ENCODE measurements at places on chromosomes 16 and 17.
A peak's percentile ranks its signal among the peaks of the same experiment; 100 is the strongest.

DNA sequence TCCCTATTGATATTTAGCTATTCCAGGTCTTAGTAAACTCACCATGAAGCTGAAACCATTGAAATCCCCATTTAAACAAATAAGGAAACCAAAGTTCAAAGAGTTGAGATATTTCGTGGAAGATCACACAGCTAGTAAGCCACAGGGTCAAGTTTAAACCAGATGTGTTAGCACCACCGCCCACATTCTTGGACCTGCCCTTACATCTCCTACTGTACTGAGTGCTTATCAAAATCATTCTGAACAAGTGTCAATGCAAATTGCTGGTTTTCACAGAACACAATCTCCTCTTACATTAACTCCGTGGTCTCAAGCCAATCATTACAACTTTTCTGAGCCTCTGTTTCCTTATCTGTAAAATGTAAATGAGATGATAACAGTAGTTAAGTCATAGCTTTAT, 676.2 kb downstream of the CDH11 start:
- no peak for DNase-seq

- no peak for DNase-seq
These were observed 10.7 kb downstream of the CLUAP1 start for GRCh38 chr16:3511286-3512180.

DNA sequence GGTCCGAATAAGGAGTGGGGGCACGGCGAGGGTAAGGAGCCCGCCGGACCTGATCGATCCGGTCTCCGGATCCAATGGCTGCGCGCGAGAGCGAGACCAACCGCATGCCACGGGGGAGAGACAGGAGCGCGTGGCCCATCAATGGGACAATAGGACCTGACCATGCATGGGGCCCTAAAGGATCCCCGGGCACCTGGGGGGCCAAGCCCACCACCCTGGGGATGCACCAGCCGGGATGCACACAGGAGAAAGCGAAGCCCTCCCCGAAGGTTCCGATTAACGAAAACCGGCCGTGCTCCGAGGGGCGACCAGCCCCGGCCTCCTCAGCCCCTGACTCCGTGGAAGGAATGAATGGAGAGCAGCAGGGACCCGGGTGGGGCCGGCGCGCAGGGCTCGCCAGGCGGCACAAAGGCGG, 525 bp downstream of the JPT1 start:
- DNase-seq, result no peak

DNA sequence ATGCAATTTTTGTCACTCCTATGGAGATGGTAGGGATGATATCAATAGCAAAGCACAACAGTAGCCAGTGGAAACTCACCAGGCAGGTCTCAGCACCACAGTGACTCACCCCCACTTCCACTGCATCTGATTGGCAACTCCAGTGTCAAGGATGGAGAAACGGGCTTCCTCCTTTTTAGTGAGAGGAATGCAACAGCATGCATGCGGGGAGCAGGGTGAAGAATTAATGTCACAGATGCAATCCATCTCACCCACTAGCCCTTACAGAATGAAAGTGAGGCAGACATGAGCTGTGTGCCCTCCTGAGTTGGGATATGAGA, 467.0 kb upstream of the C16orf82 start:
- no peak for DNase-seq

GRCh38 chr17:2361010-2361760, 23.9 kb downstream of the SGSM2 start:
- DNase-seq, result no peak

DNA sequence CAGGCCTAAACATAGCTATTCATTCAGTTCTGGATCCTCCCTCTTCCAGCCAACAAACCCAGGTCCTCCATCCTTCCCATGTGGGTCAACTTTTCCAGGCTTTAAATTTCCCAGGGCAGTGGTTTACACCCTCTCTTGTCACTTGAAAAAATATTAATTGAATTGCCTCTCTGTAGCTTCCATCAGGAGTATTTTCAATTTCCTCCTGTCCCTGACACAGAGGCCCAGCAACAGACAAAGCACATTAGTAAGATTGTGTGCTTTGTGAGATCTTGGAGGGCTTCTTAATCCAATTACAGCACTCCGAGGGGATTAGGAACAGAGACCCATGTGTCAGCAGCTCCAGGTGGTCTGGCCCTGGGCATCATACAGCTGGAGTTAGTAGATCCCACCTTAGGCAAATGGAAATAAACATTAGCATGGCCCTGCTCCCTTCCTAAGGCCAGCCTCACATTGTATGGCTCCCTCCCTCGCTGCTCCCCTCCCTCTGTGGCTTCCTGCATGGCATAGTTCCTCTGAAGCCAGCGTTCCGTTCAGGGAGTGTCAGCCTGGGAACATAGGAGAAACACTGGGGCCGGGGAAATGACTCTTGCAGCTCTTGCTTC, 132.7 kb upstream of the HSBP1 start:
- DNase-seq, result no peak

DNA sequence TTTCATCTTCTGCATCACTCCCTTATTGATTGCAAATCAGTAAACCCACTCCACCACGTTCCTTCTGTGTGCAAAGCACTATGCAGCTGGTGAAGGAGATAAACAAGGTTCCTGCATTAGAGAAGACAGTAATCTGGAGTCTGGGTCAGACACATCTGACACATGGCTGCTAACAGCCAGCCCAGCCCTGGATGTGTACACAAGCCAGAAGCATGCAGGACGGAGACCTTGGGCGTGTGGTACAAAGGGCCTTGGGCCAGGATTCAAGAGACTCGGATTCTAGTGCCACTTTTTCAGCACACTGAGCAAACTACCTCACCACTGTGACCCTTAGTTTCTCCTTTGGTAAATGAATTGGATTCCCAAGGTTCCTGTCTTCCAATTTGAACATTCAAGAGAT, 86.6 kb upstream of the DNAH9 start:
- no peak for DNase-seq

- no peak for DNase-seq
These were observed 434 bp downstream of the CEMP1 start for GRCh38 chr16:2530629-2531318.

GRCh38 chr16:59336136-59336695, 602.1 kb upstream of the GOT2 start:
- DNase-seq, result no peak

DNA sequence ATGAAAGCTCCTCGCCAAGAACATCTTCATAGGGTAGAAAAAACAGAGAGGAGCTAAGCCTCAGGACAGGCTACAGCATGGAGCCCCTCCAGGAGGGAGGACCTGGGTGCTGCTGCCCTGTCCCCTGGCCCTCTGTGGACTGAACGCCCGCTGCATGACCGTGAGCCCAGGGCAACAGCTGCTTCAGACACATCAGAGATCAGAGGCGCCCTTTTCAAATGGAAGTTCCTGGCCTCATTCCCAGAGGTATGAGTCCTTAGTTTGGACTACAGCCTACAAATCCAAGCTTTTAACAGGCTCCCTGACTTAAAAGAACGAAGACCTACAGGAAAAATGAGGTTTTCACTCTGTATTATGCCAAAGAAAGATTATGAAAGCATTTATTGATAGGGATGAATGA, 48.5 kb downstream of the ZNF18 start:
- no peak for DNase-seq

DNA sequence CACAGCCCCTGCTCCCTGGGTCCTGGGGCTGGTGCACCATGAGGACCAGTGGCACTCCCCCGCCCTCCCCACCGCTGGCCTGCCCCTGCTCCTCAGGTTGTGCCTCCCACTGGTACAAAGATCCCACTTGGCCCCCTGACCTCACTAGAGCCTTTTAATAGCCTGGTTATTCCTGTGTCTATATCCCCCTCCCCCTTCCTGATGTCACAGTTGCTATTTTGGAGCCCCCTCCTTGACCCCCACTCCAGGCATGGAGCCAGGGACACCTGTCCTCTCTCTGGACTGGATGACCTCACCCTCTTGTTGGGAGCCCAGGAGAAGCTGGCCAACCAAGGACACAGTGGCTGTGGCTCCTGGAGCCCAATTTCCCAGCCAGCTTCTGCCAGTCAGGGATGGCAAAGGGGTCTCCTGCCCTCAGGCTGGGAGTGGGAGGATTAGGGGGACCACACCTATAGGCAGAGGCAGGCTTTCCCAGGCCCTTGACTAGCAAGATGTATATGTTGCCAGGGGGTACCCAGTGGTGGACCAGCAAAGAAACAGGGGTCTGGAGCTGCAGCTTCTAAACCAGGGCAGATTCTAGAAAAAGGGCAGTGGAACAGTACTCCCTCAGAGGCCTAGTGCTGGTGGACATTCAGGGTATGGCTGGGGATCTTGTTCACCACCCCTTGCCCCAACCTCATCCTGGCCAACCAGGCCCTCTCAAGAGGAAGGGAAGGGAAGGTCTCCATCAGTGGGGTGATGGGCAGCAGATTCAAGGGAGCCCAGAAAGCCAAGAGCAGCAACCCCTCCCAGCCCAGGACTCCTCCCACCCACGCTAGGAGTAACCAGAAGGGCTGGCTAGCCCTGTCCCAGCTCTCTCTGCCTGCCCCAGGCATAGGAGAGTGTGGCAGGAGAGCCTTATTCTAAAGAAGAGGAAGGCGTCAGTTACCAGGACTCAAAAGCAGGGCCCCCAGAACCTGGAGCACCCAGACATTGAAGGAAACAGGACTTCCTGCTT, 10.9 kb downstream of the HDAC5 start:
- no peak for DNase-seq

- no peak for DNase-seq
These were observed 438 bp upstream of the KCNJ12 start for GRCh38 chr17:21375757-21376080.

- DNase-seq, result no peak
These were observed 15.5 kb downstream of the ASIC2 start for GRCh38 chr17:33277436-33278100.

DNA sequence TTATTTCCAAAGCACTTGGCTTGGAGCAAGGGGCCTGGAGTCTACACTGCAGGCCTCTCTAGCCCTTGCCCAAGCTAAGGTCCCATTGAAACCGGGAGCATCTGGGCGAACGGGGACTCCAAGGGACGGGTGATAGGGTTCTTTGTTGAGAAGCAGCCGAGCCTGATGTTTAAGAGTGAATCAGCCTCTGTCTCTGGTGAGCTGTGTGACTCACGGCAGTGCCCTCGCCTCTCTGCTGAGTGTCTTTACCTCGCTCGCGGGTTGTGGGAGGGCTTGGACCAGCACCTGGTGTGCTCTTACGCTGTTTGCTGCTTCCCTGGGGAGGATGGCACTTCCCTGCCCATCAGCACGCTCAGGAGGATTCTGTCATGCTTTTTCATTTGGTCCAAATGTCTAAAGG, 1.3 kb downstream of the HGS start:
- DNase-seq, result no peak

DNA sequence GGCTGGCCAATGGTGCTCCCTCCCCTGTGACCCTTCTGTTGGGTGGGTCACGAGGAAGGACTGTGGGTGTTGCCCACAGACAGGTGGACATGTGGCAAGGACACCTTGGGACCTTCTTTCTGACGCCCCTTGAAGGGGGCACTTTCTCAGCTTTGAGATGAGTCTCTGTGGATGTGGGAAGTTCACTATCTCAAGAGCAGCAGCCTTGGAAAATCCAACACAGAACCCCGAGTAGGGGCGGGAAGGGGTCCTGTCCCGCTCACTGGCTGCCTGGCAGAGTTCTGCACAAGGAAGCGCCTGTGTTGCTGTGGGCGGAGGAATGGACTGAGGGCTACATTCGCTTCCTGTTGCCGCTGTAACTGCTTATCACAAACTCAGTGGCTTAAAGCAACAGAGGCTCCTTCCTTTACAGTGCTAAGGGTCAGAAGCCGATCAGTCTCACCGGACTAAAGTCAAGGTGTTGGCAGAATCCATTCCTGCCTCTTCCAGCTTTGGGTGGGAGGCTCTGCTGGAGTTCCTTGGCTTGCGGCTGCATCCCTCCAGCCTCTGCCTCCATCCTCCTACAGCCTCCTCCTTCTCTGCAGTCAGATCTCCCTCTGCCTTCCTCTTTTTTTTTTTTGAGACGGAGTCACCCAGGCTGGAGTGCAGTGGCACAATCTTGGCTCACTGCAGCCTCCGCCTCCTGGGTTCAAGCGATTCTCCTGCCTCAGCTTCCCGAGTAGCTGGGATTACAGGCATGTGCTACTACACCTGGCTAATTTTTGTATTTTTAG, 305.2 kb downstream of the SEC14L1 start:
- no peak for DNase-seq

- no peak for DNase-seq
These were observed 1.1 kb upstream of the CAPN15 start for GRCh38 chr16:526181-527014.

DNA sequence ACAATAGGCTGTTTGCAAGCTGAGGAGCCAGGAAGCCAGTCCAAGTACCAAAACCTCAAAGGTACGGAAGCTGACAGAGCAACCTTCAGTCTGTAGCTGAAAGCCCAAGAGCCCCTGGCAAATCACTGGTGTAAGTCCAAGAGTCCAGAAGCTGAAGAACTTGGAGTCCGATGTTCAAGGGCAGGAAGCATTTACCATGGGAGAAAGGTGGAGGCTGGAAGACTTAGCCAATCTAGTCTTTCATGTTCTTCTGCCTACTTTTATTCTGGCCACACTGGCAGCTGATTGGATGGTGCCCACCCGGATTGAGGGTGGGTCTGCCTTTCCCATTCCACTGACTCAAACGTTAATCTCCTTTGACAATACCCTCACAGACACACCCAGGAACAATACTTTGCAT, 15.3 kb downstream of the CD300LB start:
- no peak for DNase-seq

DNA sequence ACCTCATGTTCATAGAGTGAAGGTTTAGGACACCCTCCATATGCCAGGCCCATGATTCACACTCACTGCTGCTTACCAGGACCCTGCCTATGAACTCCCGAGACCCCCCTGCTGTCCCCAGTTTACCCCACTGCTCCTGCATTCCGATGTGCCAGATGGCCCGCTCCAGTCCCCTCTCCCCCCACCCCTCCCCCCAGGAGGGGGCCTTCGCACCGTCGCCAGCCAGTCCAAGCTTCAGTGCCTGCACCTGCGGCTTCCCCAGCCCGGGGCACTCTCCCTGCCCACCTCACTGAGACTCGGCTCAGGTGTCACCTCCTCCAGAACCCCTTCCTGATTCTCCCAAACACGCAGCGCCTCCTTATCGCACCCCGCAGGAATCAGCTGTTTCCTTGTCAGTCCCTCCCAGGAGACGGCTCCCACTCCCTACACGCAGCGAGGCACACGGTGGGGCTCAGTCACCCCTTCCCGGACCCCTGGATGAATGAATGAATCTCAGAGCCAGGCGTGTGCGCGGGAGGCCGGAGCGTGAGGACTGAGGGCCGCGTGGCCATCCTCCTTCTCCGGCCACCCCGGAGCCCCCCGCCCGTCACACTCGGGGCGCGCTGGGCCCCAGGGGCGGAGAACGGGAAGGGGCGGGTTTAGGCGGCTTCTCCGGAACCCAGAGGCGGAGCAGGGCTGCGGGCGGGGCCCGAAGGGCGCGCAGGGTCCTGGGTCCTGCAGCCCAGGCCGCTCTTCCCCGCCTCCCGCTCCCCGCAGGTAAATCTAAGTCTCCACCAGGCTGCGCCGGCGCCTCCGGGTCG, 1.6 kb downstream of the MYO1C start:
- DNase-seq, result peak; percentile 94

- DNase-seq, result no peak
These were observed 14.3 kb downstream of the FBXO31 start for GRCh38 chr16:87369117-87369765.

DNA sequence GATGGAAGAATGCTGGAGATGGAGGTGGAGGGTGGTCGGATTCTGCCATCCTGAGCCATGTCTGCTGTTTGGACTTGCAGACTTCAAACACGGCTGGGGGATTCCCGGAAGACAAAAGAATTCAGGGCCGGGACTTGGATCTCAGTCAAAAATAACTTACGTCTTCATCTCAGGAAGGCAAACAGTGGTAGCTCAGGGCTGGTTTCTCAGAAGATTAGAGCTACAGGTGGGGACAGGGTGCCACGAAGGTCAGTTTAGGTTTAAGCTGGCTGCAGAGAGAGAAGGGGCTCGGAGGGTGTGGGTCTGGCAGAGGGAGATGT, 4.3 kb upstream of the RHBDL3 start:
- no peak for DNase-seq

Measured in GM20000 (cell line).